ENCODE measurements at places on chromosomes 11 and 22. TPM values are rescaled to one million over a fixed set of nuclear protein-coding genes. Genes with fewer than 3 reads are reported as not detected.
A peak's percentile ranks its signal among the peaks of the same experiment; 100 is the strongest.

DNA sequence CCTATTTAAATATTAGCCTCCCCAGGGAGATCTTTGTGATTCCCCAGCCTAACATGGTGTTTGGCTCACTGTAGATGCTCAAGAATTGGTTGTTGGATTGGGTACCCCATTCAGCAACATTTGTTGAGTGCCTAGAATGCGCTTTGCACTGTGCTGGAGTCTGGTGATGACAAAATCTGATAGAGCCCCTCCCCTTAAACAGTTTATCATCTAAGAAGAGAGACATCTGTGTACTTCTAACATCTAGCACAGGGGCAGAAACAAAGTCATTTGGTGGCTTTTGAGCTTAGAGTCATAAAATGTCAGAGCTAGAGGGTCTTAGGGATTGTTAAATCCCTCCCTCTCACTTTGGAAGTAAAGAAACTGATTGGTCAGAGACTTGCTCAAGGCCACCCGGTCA lies 73.0 kb downstream of the UBASH3B start:
- H3K27ac ChIP-seq, result no peak overlapping the region
- no peak overlapping the region for H3K4me3 ChIP-seq
- no peak for DNase-seq
- H3K27me3 ChIP-seq, result peaks cover 2% of the 10 kb centered on the region

Gene FEN1
- 9.8 TPM for total RNA-seq

GRCh38 chr11:94469416-94469815 lies 24.2 kb downstream of the MRE11 start:
- no peak overlapping the region for H3K4me3 ChIP-seq
- peaks cover 4% of the 10 kb centered on the region for H3K4me1 ChIP-seq
- no peaks in the 10 kb centered on the region for H3K27me3 ChIP-seq
- no peak for DNase-seq
- H3K36me3 ChIP-seq, result peaks cover 8% of the 10 kb centered on the region

DNA sequence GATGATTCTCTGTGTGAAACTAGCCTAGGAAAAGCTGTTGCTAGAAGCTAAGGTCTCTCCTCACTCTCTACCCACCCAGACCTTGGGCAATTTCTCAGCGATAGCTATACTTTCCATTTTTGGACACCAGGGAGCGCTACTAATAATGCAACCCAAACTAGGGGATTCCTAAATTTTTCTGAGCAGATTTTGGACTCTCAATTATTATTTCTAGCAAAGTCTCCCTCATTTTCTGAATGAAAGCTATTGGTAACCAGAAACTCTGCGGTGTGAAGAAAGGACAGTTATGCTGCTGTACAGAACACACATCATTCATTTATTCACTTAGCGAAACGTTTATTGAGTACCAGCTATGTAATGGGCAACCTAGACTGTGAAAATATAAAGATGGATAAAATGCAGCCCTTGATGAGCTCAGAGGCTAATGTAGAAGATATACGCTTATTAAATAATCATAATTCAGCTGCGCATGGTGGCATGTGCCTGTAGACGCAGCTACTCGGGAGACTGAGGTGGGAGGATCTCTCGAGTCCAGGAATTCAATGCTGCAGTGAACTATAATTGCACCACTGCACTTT lies 6.1 kb upstream of the STIM1 start:
- no peaks in the 10 kb centered on the region for H3K36me3 ChIP-seq
- H3K27ac ChIP-seq, result no peak overlapping the region
- H3K27me3 ChIP-seq, result no peaks in the 10 kb centered on the region
- peaks cover 24% of the 10 kb centered on the region for H3K4me1 ChIP-seq
- DNase-seq, result peak; percentile 80

DNA sequence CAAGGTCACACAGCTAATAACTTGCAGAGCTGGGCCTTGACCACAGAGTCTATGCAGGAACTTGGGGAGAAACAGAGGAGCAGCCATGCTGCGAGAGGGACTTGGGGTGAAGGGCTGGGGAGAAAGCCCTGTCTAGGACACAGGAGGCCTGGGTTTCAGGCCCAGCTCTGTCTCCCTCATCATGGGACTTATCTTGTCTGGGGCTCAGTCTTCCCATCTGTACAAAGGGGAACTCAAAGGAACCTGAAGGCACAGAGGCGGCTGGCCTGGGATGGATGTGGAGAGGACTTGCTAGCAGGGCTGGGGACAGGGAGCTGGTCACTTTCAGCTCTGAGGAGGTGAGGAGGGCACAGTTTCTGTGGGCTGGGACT lies 36.9 kb upstream of the TPBGL start:
- no peaks in the 10 kb centered on the region for H3K36me3 ChIP-seq
- no peak overlapping the region for H3K27ac ChIP-seq
- DNase-seq, result no peak
- peaks cover 4% of the 10 kb centered on the region for H3K27me3 ChIP-seq
- no peaks in the 10 kb centered on the region for H3K4me1 ChIP-seq

Gene OR51S1
- not detected for total RNA-seq

- H3K36me3 ChIP-seq, result no peaks in the 10 kb centered on the region
- DNase-seq, result peak; percentile 79
- H3K4me3 ChIP-seq, result peak overlapping the region; percentile 0
- H3K27ac ChIP-seq, result peak overlapping the region; percentile 48
- peaks cover 26% of the 10 kb centered on the region for H3K4me1 ChIP-seq
These were observed 5.0 kb downstream of the ASCL2 start for GRCh38 chr11:2265396-2265795.

DNA sequence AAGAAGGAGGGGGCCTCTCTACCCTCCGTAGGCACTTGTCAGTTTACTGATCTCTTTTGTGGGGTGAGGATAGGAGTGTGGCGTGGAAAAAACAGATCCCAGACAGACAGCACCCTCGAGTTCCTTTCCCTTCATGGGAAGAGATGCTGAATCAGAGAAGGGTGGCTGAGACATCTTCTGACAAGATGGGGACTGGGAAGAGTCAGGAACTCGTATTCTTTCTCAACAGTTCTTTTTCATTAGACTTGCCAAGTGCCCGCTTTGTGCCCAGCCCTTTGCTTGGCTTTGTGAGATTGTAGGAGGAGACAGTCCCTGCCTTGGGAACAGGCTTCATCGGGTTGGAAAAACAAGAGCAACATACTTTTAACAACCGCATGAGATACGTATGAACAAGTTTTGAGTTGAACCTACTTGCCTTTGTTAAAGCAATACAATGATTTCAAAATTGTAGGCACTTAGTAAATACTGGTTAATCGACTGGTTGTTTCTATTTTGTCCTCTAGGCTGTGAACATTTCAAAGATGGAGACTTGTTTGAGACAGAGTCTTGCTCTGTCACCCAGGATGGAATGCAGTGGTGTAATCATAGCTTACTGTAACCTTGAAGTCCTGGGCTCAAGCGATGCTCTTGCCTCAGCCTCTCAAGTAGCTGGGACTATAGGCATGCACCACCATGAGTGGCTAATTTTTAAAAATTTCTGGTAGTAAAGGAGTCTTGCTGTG lies 1.1 kb downstream of the RRM1 start:
- no peak for DNase-seq
- peak overlapping the region; percentile 60 for H3K4me3 ChIP-seq
- H3K27ac ChIP-seq, result peak overlapping the region; percentile 19
- H3K36me3 ChIP-seq, result peaks cover 13% of the 10 kb centered on the region
- no peaks in the 10 kb centered on the region for H3K27me3 ChIP-seq

DNA sequence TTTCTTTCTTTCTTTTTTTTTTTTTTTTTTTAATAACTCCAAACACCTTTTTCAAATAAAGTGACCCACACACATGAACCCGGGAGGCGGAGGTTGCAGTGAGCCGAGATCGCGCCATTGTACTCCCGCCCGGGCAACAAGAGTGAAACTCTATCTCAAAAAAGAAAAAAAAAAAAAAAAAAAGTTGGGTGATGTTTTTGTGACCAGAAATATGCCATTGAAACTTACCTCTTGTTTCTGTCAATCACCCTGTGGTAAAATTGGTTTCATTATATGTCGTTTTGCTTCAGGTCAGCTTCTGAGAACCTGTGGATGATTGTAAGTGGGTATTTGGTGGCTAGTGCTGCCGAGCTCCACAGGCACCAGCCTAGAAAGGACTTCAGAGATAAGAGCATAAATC lies 238.8 kb downstream of the TBC1D22A start:
- H3K4me3 ChIP-seq, result no peak overlapping the region
- no peak overlapping the region for H3K27ac ChIP-seq
- H3K27me3 ChIP-seq, result no peaks in the 10 kb centered on the region
- DNase-seq, result no peak

DNA sequence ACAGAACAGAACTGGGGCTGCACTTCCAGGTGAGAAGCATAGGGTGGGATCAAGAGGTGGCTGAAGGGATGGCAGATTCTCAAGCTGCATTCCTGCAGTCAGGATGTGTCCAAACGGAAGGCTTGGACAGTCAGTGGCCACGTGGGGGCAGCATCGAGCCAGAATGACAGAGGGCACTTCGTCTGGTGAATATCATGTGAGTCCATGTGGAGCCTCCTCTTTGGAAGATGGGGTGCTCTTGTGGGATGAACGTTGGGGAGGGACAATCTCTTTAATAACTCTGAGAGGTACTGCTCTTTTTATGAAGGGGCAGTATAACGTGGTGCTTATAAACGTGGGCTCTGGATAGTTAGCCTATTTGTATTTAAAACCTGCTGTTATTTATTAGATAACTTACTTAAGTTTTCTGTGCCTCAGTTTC lies 154.9 kb upstream of the NAV2 start:
- no peak overlapping the region for H3K4me3 ChIP-seq
- no peak overlapping the region for H3K27ac ChIP-seq
- H3K36me3 ChIP-seq, result no peaks in the 10 kb centered on the region
- H3K27me3 ChIP-seq, result peaks cover 3% of the 10 kb centered on the region
- H3K4me1 ChIP-seq, result no peaks in the 10 kb centered on the region

- no peak for DNase-seq
- no peaks in the 10 kb centered on the region for H3K4me1 ChIP-seq
- H3K27ac ChIP-seq, result no peak overlapping the region
- no peaks in the 10 kb centered on the region for H3K36me3 ChIP-seq
- H3K4me3 ChIP-seq, result no peak overlapping the region
- H3K27me3 ChIP-seq, result no peaks in the 10 kb centered on the region
These were observed 18.8 kb downstream of the MB start for GRCh38 chr22:35598396-35598710.

- peaks cover 12% of the 10 kb centered on the region for H3K4me1 ChIP-seq
- DNase-seq, result peak; percentile 70
- H3K4me3 ChIP-seq, result peak within 1 kb of the TSS; percentile 66
- H3K36me3 ChIP-seq, result no peaks in the 10 kb centered on the region
These were observed at the start of gene STK33 for GRCh38 chr11:8593935-8594909. Gene STK33 (minus strand): TSS chr11:8594228. CDS start chr11:8474905, 119,323 bp downstream.

- H3K27me3 ChIP-seq, result no peaks in the 10 kb centered on the region
- DNase-seq, result no peak
- no peak overlapping the region for H3K27ac ChIP-seq
- no peak overlapping the region for H3K4me3 ChIP-seq
- no peaks in the 10 kb centered on the region for H3K4me1 ChIP-seq
- H3K36me3 ChIP-seq, result peaks cover 11% of the 10 kb centered on the region
These were observed 71.9 kb upstream of the HORMAD2 start for GRCh38 chr22:30008401-30008800.

Gene OR9Q2
- not detected for total RNA-seq

DNA sequence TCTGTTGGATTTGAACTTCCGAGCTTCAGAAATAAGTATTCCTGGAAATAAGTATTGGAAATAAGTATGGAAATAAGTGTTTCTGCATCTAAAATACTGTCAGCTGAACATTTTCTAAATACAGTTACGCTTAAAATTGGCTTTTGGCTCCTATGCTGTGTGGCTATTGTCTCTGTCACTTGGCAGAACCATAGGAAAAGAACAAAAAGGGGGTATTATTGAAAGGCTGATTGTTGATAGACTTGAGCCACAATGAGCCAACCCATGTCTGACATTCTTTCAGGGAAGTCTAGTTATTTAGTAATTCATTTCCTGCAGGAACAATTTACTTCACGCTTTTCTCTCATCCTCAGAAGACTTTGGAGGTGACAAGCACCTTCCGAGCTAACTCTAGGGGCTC lies 32.5 kb upstream of the LARGE1 start:
- no peaks in the 10 kb centered on the region for H3K36me3 ChIP-seq
- H3K4me3 ChIP-seq, result no peak overlapping the region

Gene SOX6
- total RNA-seq, result 0.61 TPM

- H3K36me3 ChIP-seq, result no peaks in the 10 kb centered on the region
- no peak overlapping the region for H3K27ac ChIP-seq
- no peak for DNase-seq
- no peaks in the 10 kb centered on the region for H3K27me3 ChIP-seq
- no peak overlapping the region for H3K4me3 ChIP-seq
These were observed 58.3 kb downstream of the MRTFA start for GRCh38 chr22:40578171-40578570.

Gene CD3G
- 0.34 TPM for total RNA-seq

Gene NPTXR
- total RNA-seq, result 0.71 TPM

GRCh38 chr22:30265131-30265720 lies 1.4 kb downstream of the OSM start:
- H3K36me3 ChIP-seq, result peaks cover 2% of the 10 kb centered on the region
- H3K27ac ChIP-seq, result peak overlapping the region; percentile 95
- H3K27me3 ChIP-seq, result no peaks in the 10 kb centered on the region
- peak; percentile 22 for DNase-seq
- peaks cover 20% of the 10 kb centered on the region for H3K4me1 ChIP-seq
- H3K4me3 ChIP-seq, result peak overlapping the region; percentile 79

Gene TSKU
- total RNA-seq, result not detected

- no peak overlapping the region for H3K4me3 ChIP-seq
- peaks cover 13% of the 10 kb centered on the region for H3K4me1 ChIP-seq
- H3K36me3 ChIP-seq, result no peaks in the 10 kb centered on the region
- no peak for DNase-seq
- no peaks in the 10 kb centered on the region for H3K27me3 ChIP-seq
These were observed 22.7 kb upstream of the XBP1 start for GRCh38 chr22:28822930-28823551.

DNA sequence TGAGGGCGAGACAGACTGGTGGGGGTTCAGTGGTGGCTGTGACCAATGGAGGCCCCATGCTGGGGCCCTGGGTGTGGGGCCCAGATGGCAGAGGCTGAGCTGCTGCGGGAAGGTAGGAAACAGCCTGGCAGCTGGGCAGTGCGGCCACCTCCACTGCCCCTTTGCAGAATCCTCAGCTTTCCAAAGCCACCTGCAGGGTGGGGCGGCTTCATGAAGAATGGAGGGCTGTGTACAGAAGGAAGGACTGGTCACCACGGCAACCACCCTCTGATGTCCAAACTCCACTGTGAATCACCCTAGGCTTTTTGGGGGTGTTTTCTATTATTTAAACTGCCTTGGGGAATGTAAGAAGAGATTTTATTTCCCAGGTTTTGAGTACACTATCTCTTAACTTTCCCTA lies 166.3 kb upstream of the NAV2 start:
- H3K27ac ChIP-seq, result no peak overlapping the region
- H3K4me3 ChIP-seq, result no peak overlapping the region
- no peaks in the 10 kb centered on the region for H3K4me1 ChIP-seq
- DNase-seq, result no peak

GRCh38 chr22:32142600-32142999 lies 16.5 kb downstream of the C22orf42 start:
- no peak for DNase-seq
- no peaks in the 10 kb centered on the region for H3K36me3 ChIP-seq
- no peak overlapping the region for H3K4me3 ChIP-seq
- peaks cover 13% of the 10 kb centered on the region for H3K4me1 ChIP-seq

DNA sequence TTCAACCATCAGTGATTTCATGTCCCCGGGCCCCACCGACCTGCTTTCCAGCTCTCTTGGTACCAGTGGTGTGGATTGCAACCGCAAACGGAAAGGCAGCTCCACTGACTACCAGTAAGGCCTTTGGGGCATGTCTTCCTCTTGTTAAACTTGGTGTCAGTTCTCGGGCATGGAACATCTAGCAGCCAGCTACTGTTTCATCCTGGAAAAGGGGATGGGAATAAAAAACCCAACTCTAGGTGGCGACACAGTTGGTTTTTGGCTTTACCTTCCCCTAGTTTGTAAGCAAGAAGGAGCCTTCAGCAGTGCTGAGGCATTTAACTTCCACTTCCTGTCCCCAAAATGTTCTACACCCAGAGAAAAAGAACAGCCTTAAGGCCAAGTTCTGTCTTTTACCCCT lies 76.7 kb downstream of the BMAL1 start:
- no peak overlapping the region for H3K4me3 ChIP-seq
- H3K27ac ChIP-seq, result no peak overlapping the region
- no peaks in the 10 kb centered on the region for H3K4me1 ChIP-seq
- DNase-seq, result no peak
- peaks cover 1% of the 10 kb centered on the region for H3K36me3 ChIP-seq

Gene NDUFC2
- 49.0 TPM for total RNA-seq

Data from B cell (primary cell).